ENCODE measurements at places on chromosomes 16 and 17.

GRCh38 chr16:75761108-75761507 lies 34.8 kb upstream of the CPHXL start:
- DNase-seq = no peak

GRCh38 chr16:89361751-89362539 lies 128.4 kb downstream of the ANKRD11 start:
- no peak for DNase-seq

- no peak for DNase-seq
Observed at GRCh38 chr16:794853-795466, 5.6 kb downstream of the GNG13 start.

DNA sequence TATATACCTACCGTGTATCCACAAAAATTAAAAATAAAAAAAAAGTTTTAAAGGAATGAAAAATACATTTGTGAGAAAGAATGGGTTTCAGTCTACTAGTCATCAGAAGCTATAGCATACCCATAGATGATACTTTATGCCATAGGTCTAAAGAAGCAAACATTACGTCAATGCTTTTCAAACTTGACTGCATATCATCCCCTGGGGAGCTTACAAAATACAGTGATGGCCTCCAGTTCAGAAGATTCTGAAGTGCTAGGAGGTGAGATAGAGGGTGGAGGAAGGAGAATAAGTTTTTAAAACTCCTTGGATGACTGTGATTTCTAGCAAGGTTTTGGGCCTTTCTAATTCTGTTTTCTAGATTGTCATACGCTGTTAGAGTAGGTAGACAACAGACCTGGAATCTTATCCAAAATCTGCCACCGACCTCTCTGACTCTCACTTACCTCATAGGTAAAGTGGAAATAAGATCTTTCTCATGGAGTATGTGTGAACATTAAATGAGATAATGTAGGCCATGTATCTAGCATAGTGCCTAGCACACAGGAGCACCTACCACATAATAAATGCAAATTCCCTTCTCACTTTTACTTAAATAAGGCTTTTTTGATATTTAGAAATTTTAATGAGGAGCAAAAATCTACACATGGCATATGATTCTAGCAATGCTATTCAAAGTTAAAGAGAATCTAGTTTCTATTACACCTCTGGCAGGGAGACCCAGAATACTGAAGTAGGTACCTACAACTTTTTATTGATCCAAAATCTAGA lies 12.4 kb downstream of the MMD start:
- no peak for DNase-seq

DNA sequence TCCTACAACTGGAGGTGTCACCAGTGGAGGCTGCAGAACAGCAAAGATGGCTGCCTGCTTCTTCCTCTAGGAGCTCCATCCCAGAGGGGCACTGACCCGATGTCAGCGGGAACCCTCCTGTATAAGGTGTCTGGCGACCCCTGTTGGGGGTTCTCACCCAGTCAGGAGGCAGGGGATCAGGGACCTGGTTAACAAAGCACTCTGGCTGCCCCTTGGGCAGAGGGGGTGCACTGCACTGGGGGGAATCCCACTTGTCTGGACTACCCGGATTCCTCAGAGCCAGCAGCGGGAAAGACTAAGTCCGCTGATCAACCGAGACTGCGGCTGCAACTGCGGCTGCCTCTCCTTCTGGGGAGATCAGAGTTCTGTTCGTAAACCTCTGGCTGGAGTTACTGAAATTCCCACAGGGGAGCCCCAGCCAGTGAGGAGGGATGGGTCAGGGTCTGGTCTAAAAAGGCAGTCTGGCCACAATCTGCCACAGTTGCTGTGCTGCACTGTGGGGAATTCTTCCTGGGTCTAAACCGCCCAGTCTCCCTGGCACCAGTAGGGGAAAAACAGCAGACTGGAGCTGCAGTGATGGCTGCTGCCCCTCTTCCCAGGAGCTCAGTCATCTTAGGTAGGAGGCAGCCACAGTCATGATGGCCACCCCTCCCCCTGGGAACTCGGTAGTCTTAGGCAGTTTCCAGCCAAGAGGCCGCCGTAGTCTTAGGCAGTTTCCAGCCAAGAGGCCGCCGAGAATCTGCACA lies 213.4 kb downstream of the CYB561 start:
- DNase-seq = no peak

DNA sequence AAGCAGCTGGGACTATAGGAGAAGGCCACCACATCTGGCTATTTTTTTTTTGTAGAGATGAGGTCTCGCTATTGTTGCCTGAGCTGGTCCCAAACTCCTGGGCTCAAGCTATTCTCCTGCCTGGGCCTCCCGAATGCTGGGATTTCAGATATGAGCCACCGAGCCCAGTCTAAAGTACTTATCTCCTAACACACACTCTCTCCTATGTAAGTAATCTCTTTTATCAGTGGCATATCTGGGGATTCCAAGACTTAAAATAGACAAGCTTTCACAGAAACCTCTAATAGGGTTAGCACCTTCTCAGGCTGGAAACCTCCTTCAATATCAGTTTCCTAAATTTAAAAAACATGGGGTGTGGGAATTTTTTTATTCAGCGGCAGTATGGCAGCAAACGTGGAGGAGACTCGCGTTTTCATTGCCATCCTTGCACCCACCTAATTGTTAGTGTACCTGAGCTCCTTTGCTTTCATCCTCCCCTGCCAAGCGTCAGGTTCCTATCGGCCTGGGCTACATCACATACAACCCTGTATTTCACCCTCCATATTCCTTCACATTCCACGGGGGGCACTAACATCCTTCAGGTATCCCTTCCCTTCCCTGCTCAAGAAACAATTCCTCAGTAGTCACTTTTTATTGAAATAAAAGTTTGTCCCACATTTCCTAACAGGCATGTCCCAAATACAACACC lies 1.1 kb downstream of the EZH1 start:
- DNase-seq = no peak

GRCh38 chr17:18006495-18007239 lies 32.3 kb downstream of the ATPAF2 start:
- no peak for DNase-seq

- DNase-seq = no peak
Observed at GRCh38 chr17:65554553-65555223, 6.8 kb downstream of the AXIN2 start.

- DNase-seq = no peak
Observed at GRCh38 chr17:40791111-40791510, 8.6 kb downstream of the KRT28 start.

DNA sequence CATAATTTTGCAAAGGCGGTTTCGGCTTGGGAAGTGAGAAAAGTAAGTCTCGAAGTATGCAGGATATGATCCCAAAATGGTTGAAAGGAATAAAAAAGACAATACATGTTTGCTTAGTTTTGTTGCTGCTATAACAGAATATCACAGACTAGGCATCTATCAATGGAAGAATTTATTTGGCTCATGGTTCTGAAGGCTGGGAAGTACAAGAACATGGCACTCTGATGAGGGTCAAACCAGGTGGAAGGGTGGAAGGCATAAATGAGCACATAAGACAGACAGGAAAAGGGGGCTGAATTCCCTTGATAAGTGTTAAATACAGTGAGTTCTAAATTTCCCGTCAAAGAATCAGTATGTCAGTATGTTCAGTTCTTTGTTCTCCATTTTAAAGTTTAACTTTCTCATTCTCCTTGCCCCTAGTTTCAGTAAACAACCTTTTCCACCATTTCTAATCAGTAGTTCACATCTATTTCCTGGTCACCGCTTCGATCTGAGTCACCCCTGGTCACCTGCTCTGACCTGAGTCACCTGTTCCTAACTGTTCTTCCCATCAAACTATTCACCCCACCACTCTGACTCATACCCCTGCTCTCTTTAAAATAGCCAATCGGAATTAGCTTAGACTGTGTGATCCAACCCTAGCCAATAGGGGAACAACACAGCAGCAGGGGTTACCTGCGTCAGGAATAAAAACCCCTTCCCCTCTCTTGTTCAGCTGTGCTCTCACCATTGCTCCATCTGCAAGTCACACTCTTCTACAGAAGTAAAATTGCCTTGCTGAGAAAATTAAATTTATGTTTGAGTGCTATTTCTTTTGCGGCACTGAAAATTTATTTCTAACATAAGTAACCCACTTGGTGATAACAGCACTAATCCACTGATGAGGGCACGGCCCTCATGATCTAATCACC lies 240.8 kb downstream of the STX8 start:
- no peak for DNase-seq

DNA sequence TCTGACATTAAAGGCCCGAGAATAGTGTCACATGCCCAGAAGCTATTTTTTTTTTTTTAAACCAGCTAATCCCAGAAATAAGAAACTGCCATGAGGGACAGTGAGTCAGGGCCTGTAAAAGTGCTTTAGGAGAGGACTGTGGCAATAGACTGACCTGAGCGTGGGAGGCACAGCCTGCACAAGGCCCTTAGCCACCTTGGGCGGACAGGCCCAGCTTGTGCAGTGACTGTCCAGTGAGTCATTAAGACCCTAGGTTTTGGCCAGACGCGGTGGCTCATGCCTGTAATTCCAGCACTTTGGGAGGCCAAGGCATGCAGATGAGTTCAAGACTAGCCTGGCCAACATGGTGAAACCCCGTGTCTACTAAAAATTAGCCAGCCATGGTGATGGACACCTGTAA lies 343.0 kb upstream of the ZFHX3 start:
- no peak for DNase-seq

DNA sequence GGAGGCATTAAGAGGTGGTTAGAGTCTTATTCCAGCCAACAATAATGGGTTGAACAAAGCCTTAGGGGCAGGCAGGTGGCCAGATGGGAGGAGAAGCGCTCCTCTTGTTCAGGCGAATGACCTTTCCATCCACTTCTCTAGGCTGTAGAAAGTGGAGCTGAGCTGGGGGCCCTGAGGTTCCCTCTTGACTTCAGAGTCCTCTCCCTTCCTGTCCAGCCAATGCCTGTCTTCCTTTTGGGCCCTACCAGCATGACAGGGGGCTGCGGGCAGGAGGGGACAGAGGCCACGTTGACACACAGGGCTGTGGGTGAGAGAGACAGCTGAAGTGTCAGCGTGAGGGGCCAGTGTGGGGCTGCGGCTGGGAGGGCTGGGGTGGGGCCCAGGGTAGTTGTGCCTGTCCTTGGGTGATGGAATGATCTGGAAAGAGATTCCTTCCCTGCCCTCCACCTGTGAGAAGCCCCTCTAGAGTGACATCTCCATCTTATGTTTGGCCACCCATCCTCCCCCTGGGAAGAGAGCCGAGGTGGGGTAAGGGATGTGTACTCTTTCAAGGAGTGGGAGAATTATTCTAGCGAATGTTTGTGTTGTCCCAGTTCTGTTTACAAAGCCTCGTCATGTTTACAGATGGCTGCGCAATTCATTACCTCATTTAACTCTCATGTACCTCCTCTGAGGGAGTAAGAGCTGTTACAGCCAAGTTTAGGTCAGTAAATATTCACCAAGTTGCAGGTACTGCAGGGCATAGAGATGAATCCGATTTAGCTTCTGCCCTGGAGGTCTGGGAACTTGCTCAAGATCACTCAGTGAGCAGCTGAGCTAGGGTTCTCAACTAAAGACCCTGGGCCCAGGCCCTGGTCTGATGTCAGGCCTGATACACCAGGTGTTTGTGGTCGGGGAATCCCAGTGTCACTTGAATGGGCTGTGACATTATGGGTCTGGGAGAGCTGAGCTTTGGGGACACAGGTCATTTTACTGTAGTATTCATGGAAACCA lies 3.3 kb downstream of the ERBB2 start:
- no peak for DNase-seq

- DNase-seq = no peak
Observed at GRCh38 chr16:49019081-49019633, 262.5 kb downstream of the CBLN1 start.

DNA sequence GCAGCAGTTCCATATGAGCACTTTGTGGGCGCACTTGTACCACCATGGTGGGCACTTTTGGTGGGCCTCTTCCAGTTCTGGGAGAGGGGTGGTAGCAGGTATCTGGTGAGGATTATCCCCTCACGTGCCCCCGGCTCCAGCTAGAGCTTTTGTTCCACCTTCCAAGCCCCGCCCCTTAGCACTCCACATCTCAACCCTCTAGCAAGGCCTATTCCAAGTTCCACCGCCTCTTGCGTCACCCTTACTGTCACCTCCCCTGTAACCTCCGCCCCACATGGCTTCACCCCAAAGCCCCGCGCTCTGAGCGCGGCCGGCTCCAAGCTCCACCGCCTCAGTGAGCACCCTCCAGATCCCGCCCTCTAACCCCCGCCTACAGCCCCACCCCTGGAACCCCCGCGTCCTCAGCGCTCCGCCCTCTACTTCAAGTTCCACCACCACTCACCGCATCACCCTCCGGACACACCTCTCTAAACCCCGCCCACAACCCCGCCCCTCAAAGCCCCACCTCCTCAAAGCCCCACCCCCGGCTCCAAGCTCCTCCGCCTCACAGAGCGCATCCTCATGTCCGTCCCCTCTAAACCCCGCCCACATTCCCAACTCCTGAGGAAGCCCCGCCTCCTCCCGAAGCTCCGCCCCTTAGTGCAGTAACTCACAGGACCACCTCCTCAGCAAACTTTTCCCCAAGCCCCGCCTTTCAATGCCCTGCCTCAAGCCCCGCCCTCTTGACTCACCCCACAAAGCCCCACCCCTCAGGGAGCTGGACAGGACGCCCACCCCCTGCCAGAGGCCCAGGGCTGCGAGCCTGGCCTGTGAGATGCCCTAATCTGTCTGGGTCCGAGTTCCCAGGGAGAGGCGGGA lies 11.1 kb downstream of the SCN4A start:
- DNase-seq = no peak

DNA sequence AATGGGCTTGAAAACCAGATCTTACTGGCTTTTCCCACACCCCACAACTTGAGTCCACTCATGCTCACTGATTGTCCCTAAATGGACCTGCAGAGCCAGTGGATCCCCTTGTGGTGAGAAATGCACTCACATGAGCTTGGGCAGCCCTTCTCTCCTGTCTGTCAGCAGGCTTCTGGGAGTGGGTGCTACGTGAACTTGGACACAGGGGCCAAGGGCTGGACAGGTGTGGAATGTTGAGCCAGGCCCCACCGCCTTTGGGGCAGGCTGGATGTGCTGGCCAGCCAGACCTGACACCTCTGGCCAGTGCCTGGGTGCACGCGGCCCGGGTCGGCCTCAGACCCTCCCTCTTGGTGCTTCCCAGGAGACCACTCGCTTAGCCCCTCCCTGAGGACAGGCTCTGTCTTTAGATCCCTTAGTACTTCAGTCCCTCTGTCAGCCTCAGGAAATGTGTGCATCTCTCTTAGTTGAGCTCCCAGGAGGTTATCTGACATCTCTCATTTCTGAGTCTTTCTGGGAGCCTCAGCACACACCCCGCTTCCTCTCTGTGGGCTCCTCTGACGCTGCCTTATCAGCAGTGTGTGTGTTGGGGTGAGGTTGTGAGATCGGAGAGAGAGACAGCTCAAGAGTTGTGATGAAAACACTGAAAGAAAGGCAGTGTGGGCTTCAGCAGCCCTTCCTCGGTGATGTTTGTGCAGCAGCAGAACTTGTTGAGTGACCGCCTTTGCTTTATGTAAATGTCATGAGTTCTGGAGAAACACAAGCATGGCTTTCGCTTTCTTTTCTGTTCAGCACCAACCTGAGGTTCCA lies 117.0 kb downstream of the RAB11FIP4 start:
- peak; percentile 38 for DNase-seq
